ENCODE measurements at places on chromosomes 2 and 18. TPM values are rescaled to one million over a fixed set of nuclear protein-coding genes. Genes with fewer than 3 reads are reported as not detected.

LIPG gene
- total RNA-seq: 0.88 TPM

- no peaks in the 10 kb centered on the region for H3K36me3 ChIP-seq
- H3K27me3 ChIP-seq: peaks cover 17% of the 10 kb centered on the region
- DNase-seq: no peak
- no peak overlapping the region for H3K4me3 ChIP-seq
- no peaks in the 10 kb centered on the region for H3K4me1 ChIP-seq
These were observed 301.2 kb downstream of the NCKAP5 start for GRCh38 chr2:133266926-133267590.

- H3K27ac ChIP-seq: no peak overlapping the region
- no peaks in the 10 kb centered on the region for H3K36me3 ChIP-seq
- DNase-seq: no peak
- no peak overlapping the region for H3K4me3 ChIP-seq
- no peaks in the 10 kb centered on the region for H3K27me3 ChIP-seq
These were observed 190.0 kb downstream of the NAPG start for GRCh38 chr18:10715791-10716190.

DNA sequence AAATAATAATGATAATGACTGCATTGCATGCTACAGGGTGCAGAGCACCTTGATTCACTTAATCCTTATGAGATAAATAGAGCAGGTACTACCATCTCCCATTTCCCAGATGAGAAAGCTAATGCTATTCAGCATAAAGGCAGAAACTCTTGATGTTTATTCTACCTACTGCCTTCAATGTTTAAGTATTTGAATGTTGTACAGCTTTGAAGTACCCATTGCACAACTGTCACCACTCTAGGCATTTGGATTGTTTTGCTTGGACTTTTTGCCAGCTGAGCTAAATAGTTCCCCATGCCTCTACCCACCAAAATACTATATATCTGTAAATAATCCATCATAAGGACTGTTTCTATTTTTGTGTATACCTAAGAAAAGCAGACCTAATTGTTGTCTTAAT, 7.7 kb upstream of the MXD1 start:
- no peak for DNase-seq
- H3K4me3 ChIP-seq: no peak overlapping the region
- peaks cover 21% of the 10 kb centered on the region for H3K4me1 ChIP-seq
- H3K27me3 ChIP-seq: no peaks in the 10 kb centered on the region
- no peak overlapping the region for H3K27ac ChIP-seq

- peak within 1 kb of the TSS; percentile 89 for H3K27ac ChIP-seq
- H3K4me1 ChIP-seq: peaks cover 36% of the 10 kb centered on the region
- peaks cover 7% of the 10 kb centered on the region for H3K36me3 ChIP-seq
- DNase-seq: peak; percentile 75
- H3K4me3 ChIP-seq: peak within 1 kb of the TSS; percentile 87
These were observed at the start of gene B3GNT2 for GRCh38 chr2:62195421-62196277. Gene B3GNT2, plus strand, starts transcription at chr2:62196115. Its CDS starts 26,106 bp downstream, at chr2:62222221.

DNA sequence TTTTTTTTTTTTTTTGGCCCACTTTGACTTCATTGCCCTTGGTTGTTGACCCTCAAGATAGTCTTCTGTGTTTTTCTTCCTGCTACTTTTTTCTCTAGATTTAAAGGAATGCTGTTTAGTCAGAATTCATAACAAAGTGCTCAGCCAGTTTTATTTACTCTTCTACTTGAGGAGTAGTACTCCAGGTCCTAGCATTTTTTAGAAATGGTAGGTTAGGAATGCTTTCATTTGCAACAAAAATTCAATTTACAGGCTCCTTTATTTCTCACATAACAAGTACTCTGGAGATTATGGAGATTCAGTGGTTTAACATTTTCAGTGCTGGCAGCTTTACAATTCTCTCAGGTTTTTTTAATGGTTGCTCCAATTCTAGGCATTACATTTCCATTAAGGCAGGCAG, 58.2 kb downstream of the KIAA1328 start:
- H3K4me3 ChIP-seq: no peak overlapping the region
- H3K36me3 ChIP-seq: peaks cover 7% of the 10 kb centered on the region
- no peaks in the 10 kb centered on the region for H3K27me3 ChIP-seq
- no peak for DNase-seq
- H3K4me1 ChIP-seq: peaks cover 6% of the 10 kb centered on the region

DNA sequence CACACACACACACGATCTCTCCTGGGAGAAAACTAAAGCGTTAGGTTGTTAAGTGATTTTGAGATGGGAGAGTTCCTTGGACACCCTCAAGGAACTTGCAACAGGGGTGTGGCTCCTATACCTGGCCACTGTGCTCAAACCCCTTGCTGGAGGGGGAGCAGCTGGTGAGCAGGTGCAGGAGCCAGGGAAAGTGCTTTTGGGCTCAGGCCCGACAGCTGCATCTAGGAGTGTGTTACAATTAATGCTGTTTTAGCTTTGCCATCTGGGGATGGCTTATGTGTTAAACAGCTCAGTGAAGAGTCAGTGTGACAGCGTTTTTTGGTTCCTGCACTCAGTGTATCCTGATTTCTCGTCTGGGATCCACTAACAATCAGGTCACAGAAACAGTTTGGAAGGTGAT, 510.8 kb downstream of the TRIB2 start:
- DNase-seq: no peak
- no peak overlapping the region for H3K27ac ChIP-seq
- H3K27me3 ChIP-seq: no peaks in the 10 kb centered on the region
- H3K4me1 ChIP-seq: no peaks in the 10 kb centered on the region

DNA sequence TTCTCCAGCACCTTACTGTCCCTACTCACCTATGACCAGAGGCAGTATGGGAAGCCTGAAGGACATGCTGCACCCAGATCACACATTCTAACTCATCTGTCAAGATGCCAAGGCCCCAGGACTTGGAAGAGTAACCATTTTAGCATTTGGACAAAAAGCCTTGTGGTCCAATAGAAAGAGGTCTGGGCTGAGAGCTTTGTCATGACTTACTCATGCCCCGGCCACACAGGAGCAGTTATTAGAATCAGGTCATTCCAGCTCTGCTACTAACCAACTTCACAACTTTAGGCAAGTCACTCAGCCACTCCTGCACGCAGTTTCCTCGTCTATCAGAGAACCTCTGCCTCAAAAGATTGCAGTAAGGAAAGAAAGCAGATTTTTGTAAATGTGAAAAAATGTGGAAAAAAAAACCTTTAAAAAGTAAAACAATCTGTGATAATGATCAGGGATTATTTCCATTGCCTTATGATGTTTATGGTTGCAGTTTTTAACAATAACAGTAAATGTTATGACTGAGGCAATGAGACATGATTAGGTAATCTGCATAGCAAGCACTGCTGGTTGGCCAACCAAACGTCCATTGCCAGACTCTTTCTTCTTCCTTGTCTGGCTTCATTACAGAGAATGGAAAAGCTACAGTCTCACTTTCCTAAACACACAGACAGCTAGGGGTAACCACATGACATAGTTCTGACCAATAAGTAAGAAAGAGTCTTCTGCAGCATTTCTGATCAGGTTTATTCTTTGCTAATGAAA, 255.4 kb upstream of the CHAC2 start:
- no peak for DNase-seq
- no peaks in the 10 kb centered on the region for H3K27me3 ChIP-seq
- H3K36me3 ChIP-seq: no peaks in the 10 kb centered on the region
- no peaks in the 10 kb centered on the region for H3K4me1 ChIP-seq
- H3K27ac ChIP-seq: no peak overlapping the region

SULT1C4 gene
- not detected for total RNA-seq

DNA sequence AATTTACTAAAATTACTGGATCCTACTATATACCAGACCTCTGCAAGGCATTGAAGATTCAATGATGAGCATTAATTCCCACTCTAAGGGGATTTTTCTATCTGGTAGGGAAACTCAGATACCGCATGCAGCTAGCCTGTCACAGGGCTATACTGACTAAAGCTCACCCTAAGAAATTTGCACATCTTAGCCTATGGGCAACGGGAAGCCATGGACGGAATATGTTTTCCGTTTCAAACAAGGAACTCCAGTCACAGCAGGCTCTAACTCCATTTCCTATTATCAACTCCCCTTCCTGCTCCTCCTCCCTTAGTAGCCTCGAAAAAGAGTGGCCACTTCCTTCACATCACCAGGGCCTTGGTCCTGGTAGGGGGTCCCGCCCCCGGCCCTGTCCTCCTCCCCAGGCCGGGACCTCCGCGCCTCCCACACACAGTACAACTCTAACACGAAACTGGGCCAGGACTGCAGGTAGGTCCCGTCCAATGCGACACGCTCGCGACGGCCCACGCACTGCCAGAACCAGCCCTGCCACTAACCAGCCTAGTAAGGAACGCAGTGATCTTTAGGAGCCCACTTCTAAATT, 659 bp upstream of the COX5B start:
- DNase-seq: no peak
- H3K36me3 ChIP-seq: peaks cover 27% of the 10 kb centered on the region
- H3K4me3 ChIP-seq: peak overlapping the region; percentile 86
- H3K27ac ChIP-seq: peak overlapping the region; percentile 97

DNA sequence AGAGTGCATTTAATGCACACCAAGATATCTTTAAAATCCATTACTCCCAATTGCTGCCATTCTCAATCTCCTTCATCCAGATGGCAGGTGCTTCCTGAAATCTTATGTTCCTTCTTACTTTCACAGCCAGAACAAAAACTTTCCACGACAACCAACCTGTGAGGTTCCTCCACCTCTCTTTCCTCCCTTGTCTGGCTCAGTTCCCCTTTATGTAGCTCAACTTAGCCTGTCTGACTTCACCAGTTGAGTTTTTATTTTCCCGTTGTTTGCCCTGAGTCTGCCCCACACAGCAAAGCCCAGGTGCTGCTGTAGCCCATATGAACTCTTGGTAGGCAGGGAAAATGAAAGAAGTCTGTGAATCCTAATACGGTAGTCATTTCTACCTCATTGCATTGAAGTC, 112.5 kb downstream of the MREG start:
- no peak overlapping the region for H3K27ac ChIP-seq
- peaks cover 4% of the 10 kb centered on the region for H3K27me3 ChIP-seq

DNA sequence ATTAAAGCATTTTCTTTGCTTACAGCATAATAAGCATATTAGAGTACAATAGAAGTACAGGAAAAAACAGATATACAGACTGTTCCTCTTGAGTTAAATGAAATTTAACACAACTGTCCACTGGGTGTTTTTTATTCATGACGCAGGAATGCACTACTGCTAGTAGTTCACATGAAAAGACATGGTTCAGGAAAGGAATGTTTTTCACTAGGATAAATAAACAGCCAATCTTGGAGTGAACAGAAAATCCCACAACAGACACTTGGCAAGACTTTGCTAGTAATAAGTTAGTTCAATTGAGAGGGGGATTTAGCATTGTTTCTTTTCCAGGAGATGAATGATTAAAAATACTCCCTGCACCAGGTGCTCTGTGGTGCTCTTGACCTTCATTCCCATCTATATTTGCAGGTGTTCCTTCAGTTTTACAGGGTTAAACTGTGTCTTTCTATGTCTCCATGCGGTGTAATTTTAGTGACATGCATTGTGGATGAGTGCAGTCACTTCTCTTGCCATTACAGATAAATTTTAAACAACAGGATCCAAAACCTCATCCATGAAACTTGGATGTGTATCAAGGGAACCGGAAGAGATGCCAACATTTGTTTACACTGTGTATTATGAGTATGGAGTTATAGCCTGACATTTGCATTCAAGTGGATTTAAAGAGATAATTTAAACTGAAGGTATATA, 796.6 kb downstream of the DSC3 start:
- no peaks in the 10 kb centered on the region for H3K4me1 ChIP-seq
- H3K27me3 ChIP-seq: no peaks in the 10 kb centered on the region
- H3K36me3 ChIP-seq: no peaks in the 10 kb centered on the region
- no peak overlapping the region for H3K27ac ChIP-seq

DNA sequence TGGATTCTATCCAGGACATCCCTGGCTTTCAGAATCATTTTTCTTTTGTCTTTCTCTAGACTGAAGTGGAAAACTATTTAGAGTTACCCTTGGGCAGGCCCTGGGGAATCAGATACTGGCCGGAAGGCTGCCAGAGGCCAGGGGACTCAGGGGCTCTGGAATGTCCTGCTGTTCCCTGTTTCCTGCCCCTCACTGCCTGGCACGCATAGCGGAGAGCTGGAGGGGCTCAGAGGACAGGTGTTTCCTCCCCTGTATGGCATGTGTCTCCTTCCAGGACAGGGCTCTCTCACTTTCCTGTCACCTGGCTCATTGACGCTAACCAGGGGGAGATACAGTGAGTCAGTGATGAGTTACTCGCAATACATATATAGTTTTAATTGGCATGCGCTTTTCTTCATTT, 38.8 kb downstream of the DYSF start:
- no peaks in the 10 kb centered on the region for H3K4me1 ChIP-seq
- H3K27ac ChIP-seq: no peak overlapping the region
- no peaks in the 10 kb centered on the region for H3K36me3 ChIP-seq
- no peak overlapping the region for H3K4me3 ChIP-seq
- DNase-seq: no peak

- peaks cover 59% of the 10 kb centered on the region for H3K4me1 ChIP-seq
- peaks cover 62% of the 10 kb centered on the region for H3K36me3 ChIP-seq
- H3K4me3 ChIP-seq: no peak overlapping the region
These were observed 40.7 kb downstream of the RALB start for GRCh38 chr2:120293096-120294007.

ASPRV1 gene
- total RNA-seq: 0.44 TPM

NEURL3 gene
- 0.75 TPM for total RNA-seq

DNA sequence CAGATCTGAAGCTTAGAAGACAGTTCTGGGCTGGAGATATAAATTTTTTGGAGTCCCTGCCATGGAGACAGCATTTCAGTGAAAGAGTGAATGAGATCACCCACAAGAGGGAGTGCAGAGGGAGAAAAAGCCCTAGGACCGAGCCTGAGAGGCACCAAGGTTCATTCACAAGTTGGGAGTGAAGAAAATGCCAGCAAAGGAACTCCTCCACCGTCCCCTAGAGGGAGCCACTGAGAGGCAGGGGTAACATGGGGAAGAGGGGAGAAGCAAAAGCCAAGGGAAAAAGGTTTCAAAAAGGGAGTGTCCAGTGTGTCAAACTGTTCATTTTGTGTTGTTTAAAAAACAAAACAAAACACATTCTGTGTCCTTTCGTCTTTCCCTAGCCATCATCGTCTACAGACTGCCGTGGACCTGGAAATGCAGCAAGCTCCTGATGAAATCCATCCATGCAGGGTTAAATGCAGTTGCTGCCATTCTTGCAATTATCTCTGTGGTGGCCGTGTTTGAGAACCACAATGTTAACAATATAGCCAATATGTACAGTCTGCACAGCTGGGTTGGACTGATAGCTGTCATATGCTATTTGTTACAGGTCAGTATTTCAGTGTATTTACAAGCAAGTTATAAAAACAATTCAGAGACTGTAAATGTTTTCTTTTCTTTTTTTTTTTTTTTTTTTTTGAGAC, 19.1 kb downstream of the CYBRD1 start:
- H3K4me1 ChIP-seq: no peaks in the 10 kb centered on the region
- no peak for DNase-seq
- H3K27me3 ChIP-seq: peaks cover 4% of the 10 kb centered on the region
- H3K27ac ChIP-seq: no peak overlapping the region

PRKAG3 gene
- total RNA-seq: not detected

GRCh38 chr2:55408918-55409868, 10.5 kb downstream of the CCDC88A start:
- H3K27me3 ChIP-seq: peaks cover 2% of the 10 kb centered on the region
- no peak overlapping the region for H3K4me3 ChIP-seq
- DNase-seq: no peak
- no peak overlapping the region for H3K27ac ChIP-seq
- no peaks in the 10 kb centered on the region for H3K36me3 ChIP-seq
- H3K4me1 ChIP-seq: peaks cover 8% of the 10 kb centered on the region
